ENCODE measurements at places on chromosomes 11 and 22.

DNA sequence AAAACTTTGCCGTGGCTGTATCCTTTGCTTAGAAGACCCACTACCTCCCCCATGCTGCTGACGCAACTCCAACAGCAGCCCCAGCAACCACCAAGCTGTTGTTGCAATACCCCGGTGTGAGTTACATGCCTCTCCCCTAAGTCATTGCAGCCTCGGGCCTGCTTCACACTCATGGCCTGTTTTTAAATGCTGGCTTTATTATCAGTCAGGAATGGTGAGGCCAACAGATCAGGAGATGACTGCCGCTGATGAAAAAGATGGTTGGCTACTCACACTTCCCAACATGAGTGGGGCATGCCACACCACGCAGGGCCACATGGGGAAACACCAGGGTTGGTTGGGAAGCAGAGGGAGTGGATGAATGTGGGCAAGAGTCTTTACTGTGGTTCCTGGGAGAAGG lies 171.5 kb upstream of the SYT13 start:
- no peak for DNase-seq

- no peak for DNase-seq
Measured at GRCh38 chr22:25143156-25144076, 56.2 kb upstream of the CRYBB3 start.

DNA sequence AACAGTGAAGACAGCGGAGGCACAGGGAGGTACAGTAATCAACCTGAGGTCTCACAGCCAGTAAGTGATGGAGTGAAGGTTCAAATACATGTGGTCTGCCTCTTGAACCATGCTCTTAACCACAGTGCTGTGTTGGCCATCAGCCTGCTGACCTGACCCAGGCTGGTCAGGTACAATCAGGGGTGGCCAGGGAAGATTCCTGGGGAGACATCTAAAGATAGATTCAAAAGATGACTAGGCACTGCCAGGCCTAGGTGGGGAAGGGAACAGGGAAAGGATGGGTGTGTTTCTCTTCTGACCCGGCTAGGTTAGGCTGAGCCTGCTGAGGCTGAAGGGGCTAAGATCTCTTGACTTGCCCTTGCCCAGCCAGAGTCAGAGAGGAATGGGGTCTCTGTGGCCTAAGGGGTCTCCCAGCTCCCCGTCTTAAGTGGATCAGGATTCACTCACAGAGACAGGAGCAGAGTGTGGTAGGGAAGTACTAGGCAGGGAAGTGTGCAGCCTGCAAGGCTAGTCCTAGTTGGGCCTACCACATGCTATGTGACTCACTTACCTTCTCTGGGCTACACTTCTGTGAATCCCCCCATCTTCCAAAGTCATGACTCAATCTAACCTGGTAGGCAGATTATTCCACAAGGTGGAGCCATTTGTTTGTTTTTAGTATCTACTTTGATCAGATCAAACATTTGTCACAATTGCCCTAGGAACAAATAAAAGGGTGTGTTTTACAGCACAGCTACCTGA lies 10.4 kb upstream of the SREBF2 start:
- DNase-seq: peak; percentile 51

- no peak for DNase-seq
Measured at GRCh38 chr11:30801357-30801756, 215.2 kb upstream of the MPPED2 start.

All from stimulated activated CD8-positive, alpha-beta memory T cell treated with anti-CD3 and anti-CD28 coated beads, Interleukin-4, amount 100 ng/mL, for 48 hours (primary cell).